ENCODE measurements at places on chromosomes 5 and 9.

GRCh38 chr5:77638763-77639671, 504 bp upstream of the OTP start:
- DNase-seq: no peak

DNA sequence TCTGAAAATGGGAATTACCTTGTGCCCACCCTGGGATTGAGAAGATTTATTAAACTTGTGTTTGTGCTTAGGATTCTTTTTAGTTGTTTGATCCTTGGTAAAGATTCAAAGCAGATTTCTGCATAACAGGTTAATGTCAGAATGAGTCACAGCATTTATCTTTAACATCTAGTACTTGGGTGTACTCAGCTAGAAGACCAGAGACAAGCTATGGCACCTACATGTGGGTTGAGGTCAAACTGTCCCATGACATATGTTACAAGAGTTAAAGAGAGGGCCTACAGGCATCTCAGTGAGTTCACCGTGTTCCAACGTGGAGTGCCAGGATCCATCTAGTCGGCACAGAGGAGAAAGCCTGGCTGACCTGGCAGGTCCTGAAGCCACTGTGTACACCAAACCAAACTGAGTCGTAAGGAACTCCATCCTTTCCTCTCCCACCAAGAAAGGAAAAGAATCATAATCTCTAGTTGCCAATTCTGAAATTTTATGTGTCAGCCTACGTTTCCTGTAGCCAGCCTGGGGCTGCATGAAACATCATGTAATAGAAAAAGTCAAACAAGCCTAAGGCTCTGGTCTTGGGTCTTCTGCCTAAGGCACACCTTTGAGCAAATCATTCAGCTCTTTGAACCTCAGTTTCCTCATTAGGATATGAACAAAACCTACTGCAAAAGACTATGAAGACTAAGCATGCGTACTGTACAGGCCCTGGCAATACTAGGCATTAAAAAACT, 73.7 kb downstream of the RCL1 start:
- DNase-seq: no peak

GRCh38 chr9:97386733-97387503, 25.0 kb upstream of the TDRD7 start:
- peak; percentile 71 for DNase-seq

DNA sequence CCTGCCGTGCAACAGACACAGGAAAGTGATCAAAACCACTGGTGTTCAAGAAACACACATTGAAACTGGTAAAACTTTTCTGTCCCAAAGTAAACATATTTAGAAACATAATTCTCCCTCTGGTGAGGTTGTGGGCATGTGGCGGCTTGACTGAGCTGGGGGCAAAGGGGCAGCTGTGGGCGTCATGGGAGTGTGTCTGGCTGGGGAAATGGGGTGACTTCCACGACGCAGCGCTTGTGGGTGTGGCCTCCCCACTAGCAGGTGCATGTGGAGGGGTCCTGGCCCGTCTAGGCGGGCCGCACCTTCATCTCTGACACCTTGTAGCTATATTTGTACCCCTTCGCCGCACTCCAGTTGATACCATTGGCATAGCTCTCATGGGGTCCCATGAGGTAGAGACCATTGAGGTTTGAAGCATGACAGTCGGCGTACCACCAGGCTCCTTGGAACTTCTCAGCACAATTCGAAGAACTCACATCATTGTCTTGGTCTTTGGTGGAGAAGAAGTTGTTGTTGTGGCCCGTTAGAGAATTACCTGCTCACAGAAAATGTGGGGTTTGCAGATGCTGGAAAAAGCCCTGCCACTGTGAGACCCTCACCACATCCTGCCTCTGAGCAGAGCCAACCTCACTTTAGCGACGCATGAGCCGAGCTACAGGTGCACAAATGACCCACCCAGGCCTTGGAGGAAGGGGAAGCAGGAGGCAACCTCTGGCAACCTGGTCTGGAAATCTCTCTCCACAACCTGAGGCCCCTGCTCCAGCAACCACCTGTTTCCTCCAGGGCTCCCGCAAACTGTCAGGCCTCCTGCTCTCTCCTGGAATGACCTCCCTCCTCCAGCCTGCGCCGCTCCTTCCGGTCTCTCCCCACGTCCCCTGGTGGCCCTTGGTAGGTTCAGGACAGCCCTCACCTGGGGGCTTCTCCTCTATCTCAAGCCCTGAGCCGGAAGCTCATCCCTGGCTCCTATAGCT, 7.9 kb downstream of the FCN1 start:
- no peak for DNase-seq

DNA sequence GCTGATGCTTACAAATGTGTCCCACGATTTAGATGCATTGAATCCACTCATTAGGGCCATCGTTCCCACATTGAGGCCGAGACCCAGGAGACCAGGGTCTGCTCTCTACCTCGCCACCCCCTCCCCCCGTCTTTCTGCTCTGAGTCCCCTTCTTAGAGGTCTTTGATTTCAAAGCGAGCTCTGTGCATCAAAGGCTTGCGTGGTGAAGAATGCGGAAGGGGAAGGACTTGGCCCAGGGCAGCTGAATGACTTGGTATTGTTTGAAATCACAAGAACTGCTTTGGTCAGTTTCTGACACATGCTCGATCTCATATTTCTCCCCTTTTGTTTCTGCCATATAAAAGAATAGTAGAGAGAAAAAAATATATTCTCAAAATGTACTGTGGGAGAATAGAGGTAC, 78.3 kb upstream of the IRX1 start:
- no peak for DNase-seq

GRCh38 chr9:112711050-112711689, 6.7 kb downstream of the INIP start:
- DNase-seq: no peak

Data from Calu3 (cell line).